ENCODE measurements at places on chromosomes 13 and 19.

DNA sequence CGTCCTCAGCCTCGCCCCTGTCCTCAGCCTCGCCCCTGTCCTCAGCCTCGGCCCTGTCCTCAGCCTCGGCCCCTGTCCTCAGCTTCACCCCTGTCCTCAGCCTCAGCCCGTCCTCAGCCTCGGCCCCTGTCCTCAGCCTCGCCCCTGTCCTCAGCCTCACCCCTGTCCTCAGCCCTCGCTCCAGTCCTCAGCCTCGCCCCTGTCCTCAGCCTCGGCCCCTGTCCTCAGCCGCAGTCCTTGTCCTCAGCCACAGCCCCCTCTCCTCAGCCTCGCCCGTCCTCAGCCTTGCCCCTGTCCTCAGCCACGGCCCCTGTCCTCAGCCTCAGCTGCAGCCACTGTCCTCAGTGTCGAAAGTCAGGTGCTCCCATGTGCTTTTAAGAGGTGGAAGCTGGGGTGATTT, 10.5 kb downstream of the C13orf46 start:
- no peak for DNase-seq

DNA sequence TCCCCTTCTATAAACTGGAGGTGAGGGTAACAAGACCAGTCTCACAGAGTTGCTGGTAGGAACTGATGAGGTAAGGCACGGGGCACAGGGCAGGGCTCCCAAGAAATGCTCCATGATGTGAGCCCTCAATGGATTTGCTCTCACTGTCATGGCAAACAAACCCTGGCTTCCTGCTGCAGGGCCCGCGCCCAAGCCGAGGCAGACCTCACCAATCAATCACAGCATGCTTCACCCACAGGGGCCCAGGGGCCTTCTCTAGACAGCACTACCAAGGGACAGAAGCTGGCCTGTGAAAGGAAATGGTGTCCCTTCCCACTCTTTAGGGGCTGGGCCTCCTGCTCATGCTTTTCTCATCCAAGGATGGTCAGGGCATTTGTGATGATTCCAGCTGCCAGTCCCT, 25.9 kb upstream of the PLA2G4C start:
- DNase-seq: no peak

- DNase-seq: no peak
These were observed 26.5 kb downstream of the MPND start for GRCh38 chr19:4369888-4370260.

DNA sequence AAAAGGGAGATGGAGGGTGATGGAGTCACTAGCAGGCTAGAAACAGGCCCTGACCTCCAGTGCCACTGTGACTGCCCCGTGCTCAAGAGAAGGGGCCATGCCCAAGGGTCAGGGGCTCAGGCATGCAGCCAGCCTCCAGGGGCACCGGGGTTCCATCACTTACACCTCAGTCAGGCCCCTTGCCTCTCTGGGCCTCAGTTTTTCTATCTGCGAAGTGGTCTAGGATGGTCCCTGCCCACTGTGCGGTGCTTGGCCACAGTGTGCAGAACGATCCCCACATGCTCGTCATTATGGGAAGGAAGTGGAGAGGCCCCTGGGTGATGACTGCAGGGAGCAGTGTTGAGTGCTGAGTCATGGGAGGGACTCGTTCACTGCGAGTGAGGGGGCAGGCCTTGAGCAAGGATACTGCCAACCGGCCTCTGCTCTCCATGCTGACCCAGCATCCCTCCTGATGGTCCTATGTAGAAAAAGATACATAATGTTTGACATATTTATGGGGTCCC, 23.1 kb downstream of the TMED1 start:
- DNase-seq: no peak

- no peak for DNase-seq
These were observed 112.2 kb downstream of the IER2 start for GRCh38 chr19:13262450-13262849.

DNA sequence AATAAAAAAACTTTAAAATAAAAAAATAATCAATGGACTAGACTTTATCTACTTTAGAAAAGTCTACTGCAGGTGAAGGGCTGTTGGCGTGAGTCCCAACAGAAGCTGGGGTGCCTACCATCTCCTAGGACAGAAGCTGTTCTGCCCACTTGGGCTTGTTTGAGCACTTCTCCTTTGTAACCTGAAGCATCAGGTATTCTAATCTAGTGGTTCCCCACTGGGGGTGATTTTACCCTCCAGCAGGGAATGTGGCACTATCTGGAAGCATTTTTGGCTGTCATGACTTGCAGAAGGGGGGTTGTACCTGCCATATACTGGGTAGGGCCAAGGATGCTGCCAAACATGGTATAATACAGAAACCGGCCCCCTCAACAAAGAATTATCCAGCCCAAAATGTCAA, 16.2 kb upstream of the DOCK9 start:
- no peak for DNase-seq

DNA sequence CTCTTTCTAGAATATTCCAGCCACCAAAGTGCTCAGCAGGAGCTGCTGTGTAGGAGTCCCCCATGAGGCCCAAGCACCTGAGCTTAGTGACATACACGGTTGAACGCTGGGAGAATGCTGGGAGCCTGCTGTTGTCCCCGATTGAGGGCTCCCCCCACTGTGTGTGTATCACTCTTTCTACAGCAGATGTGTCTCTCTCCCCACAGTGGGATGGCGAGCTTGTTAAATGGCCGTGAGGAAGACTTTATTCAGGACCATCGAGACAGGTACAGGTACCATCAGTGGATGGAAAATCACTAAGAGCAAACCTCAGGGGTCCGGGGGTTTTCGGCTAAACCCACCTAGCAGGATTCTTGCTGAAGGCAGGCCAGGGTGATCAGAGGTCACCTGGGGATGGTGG, 22.7 kb downstream of the EPN1 start:
- DNase-seq: no peak

DNA sequence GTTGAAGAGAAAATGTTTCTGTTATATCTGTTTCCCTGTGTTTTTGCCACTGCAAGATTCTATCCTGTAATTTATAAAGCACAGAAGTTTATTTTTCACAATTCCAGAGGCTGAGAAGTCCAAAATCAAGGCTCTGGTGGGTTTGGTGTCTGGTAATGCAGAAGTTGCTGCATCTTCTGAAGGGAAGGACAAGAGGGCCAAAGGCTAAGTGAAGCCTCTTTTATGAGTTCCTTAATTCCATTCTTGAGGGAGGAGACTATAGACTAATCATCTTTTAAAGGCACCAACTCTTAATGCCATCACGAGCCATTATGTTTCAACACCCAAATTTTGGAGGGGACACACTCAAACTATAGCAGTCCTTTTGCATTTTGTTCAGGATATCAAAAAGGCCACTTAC, 34.1 kb upstream of the WDFY2 start:
- DNase-seq: no peak

- DNase-seq: no peak
These were observed 463.7 kb upstream of the SGCG start for GRCh38 chr13:22717036-22717435.

DNA sequence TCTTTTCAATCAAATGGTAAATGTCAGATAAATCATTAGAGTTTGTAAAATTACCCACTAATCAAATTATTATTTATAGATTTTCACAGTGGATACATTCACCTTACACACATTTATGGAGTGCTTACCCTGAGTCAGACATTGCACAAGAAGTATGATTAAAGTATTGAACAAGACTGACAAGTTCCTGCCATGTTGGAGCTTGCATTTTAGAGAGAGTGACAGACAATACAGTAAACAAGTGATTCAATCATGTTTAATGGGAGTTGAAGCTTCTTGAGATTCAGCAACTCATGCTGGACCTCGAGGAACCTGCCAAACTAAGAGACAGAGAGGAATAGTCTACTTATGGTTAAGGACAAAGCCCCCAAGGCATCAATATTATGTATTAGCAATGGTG, 487.8 kb downstream of the PCDH17 start:
- DNase-seq: no peak

GRCh38 chr13:40452741-40453334, 213.6 kb downstream of the FOXO1 start:
- DNase-seq: no peak

DNA sequence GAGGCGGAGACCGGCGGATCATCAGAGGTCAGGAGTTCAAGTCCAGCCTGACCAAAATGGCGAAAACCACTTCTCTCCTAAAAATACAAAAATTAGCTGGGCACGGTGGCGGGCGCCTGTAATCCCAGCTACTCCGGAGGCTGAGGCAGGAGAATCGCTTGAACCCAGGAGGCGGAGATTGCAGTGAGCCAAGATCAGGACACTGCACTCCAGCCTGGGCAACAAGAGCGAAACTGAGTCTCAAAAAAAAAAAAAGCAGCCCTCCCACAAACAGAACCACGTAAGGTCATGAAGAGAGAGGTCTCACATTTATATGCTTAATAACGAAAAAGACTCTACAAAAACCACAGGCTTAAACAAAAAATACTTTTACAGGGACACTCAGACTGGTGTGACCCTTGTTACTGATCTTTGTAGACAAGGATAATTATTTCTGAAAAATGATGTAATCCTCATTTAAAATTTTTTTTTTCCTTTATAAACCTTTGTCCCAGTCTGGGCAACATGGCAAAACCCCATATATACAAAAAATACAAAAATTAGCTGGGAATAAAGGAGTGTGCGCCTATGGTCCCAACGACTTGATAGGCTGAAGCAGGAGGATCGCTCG, 909 bp upstream of the ZNF77 start:
- no peak for DNase-seq

GRCh38 chr19:4970558-4971423, 1.9 kb downstream of the KDM4B start:
- DNase-seq: no peak

- DNase-seq: no peak
These were observed 860.8 kb upstream of the SLITRK5 start for GRCh38 chr13:86810361-86810760.

DNA sequence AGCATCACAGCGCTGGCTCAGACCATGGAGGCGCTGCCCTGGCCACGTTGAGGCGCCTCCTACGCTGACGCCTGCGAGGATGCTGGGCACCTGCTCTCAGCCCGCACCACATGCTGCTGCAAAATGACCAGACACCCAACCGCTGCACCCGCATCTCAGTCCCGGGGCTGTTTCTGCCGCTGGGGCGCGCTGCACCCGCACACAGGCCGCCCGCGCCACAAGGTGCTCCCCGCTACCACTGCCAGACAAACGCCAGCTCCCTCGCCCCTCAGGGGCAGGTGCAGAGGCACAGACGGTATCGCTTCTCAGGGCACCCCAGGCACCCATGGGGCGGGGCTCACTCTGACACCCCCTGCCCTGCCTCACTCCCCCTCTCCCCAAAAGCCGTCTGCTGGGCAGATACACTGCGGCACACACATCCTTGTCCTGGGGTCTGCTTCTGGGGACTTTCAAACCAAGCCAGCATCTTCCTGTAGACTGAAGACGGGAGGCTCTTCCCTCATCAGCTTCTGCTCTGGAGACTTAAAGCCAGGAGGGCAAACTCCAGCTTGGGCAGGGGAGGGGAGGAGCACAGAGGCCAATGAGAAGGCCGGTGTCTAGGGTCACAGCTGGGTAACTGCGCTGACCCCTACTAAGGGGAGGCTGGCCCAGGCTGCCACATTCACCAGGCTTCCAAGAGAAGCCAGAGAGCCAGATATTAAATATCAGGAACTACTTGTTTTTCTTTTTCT, 16.3 kb downstream of the CHERP start:
- DNase-seq: no peak

DNA sequence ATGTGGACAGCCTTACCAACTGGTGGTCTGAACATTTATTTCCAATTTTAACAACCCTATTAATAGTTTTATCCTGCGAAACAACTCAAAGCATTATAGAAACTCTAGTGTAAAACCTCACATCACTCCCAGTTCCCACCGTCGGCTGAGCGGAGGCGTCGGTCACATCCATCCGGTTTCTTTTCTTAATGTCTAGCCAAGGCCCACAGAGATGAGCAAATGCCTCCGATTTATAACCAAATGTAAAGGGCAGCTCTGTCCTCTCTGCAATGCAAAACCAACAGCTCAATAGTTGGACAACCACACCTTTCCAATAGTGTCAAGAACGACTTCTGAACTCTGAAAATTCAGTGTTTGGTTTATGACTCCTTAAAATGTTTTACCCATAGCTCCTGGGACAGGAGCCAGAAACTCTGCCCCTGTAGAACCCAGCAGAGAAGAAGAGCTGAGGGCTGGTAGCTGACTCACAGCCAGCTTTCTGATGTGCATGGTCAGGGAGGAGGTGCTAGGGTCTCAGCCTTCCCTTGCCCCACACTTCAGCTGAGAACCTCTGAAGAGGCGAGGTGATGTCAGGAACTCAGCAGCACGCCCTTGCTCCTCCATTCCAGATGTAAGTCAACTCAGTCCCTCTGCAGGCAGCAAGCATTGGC, 90.2 kb upstream of the UQCRFS1 start:
- DNase-seq: no peak

- DNase-seq: no peak
These were observed 1.6 kb downstream of the SLC25A30 start for GRCh38 chr13:45416516-45417128.

DNA sequence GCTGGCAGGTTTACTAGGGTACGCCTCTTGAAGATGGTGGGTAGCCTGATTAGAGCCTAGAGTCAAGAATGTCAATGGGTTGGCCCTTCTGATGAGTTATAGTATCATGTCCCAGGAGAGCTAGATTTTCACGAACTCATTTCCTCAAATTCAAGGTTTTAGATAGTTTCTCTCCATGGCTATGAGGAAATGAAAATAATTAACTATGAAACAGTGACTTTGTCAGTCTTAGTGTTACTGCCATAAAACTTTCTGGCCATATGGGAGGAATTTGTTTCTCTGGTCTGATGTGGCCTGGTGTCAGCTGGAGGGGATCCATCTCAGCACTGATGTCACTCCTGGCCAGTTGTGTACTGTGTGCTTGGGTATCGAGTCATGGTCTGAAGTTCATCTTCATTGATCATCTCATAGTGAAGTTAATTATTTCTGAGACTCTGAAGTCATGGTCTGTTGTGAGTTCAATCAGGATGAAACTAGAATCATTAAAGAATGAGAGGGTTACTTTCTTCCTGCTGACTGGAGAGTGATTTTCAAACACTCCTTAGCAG, 49.4 kb upstream of the TNFSF11 start:
- no peak for DNase-seq

DNA sequence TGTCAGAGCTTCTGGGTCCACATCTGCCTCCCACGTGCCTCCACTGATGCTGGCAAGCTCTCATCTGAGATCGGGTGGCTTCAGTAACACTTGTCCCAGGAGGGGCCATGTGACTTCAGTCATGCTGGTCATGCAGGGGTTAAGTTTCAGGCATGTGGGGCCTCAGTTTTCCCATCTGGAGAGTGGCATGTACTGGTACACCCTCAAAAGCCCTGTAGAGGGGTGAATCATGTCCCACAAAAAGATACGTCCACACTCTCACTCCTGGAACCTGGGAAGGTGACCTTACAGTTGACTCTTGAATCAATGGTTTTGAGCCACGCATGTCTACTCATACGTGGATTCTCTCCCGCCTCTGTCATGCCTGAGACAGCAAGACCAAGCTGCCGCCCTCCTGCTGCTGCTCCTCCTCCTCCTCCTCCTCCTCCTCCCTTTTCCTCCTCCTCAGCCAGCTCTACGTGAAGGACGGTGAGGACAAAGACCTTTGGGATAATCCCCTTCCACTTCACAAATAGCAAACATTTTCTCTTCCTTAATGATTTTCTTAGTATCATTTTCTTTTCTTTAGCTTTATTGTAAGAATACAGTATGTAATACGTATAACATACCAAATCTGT, 53.7 kb downstream of the COMP start:
- DNase-seq: no peak

Measured in NCI-H526 treated with DMSO at 0.1 percent for 48 hours (cell line).